ENCODE measurements at places on chromosomes 16 and 17.

GRCh38 chr16:56470232-56470631 lies 18.9 kb downstream of the OGFOD1 start:
- no peak for DNase-seq

DNA sequence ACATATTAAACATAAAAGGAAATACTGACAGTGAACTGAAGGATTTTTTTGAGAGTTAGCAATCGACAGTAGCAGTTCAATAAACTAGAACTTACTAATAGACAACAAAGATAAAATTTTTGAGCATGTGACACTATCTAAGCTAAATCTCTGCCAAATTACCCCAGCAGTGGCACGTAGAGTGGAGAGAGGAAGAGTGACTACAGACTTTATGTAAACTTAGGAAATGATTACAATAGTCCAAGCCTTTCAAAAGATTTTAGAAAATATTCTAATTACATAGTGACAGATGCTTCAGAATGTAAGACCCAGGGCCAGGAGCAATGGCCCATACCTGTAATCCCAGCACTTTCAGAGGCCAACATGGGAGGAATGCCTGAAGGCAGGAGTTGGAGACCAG lies 52.4 kb downstream of the CFDP1 start:
- DNase-seq, result no peak

DNA sequence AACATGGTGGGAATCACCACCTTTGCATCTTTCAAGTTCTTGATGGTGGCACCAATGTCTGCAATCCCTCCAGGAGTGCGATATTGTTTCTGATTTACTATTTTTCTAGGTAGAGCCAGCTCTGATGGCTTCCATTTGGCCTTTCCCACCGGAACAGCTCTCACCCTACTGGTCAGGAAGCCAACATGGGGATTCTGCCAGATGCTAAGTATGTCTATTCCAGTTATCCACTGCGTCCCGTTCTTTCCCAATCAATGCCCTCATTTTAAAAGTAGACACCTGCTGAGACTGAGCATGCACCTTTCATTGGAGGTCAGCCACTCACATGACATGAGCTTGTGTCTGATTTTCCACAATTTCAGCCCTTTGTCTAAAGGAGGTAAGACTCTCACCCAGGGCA lies 23.5 kb downstream of the ZZEF1 start:
- no peak for DNase-seq

DNA sequence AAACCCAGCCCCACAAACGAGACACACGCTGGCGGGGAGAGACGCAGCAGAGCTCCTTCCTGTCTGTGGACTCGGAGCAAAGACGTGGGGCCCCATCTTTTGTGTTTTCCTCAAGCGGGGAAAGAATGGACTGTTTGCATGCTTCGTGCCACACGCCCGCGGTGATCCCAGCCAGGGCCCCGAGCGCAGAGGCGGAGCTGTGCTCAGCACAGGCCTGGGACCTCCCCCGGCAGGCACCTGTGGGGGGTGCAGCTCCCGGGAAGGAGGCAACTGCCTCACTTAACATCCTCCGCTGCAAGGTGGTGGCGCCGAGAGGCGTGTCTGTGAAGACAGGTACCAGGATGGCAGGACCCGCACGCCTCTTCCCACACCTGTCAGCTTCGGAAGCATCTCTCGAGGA lies 19.1 kb downstream of the TRARG1 start:
- no peak for DNase-seq

GRCh38 chr17:75605790-75606189 lies 18.2 kb downstream of the MYO15B start:
- no peak for DNase-seq

GRCh38 chr17:64504769-64505339 lies 1.2 kb downstream of the DDX5 start:
- peak; percentile 39 for DNase-seq

DNA sequence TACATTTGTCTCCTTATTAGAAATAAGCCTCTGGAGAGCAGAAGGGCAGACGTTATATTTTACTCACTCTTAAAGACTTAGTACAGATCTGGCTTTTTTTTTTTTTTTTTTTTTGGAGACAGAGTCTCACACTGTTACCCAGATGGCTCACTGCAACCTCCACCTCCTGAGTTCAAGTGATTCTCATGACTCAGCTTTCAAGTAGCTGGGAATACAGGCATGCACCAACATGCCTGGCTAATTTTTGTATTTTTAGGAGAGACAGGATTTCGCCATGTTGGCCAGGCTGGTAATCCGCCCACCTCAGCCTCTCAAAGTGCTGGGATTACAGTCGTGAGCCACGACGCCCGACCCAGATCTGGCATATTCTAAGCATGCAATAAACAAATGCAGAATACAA lies 36.4 kb upstream of the TMEM97 start:
- DNase-seq, result peak; percentile 86

DNA sequence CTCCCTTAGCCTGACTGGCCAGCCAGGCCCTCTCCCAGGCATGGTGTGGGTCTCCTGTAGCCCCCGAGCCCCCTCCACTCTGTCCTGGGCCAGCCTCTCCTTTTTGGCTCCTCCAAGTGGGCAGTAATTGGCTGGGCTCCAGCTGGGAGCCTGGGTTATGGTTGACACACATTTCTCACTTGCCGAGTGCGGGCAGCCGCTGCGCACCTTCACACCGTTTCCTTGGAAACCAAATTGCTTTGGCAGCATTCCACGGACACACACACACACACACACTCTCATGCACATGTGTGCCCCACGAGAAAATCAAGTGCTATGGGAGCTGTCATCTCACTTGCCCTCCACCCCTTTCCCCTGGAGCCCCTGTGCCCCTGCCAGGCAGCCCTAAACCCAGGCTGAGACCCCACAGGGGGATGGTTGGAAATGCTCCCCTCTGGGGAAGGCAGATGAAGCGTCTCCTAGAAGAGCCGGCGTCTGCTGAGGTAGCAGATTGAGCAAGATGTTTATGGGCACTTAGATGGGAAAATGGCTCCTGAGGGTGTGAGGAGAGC lies 402.7 kb upstream of the TNRC6C start:
- DNase-seq, result peak; percentile 7

- DNase-seq, result no peak
Measured at GRCh38 chr16:27625050-27625697, 75.2 kb downstream of the KATNIP start.

- DNase-seq, result no peak
Measured at GRCh38 chr16:49559242-49559641, 185.6 kb downstream of the C16orf78 start.

GRCh38 chr16:62249069-62249468 lies 212.8 kb upstream of the CDH8 start:
- DNase-seq, result no peak

DNA sequence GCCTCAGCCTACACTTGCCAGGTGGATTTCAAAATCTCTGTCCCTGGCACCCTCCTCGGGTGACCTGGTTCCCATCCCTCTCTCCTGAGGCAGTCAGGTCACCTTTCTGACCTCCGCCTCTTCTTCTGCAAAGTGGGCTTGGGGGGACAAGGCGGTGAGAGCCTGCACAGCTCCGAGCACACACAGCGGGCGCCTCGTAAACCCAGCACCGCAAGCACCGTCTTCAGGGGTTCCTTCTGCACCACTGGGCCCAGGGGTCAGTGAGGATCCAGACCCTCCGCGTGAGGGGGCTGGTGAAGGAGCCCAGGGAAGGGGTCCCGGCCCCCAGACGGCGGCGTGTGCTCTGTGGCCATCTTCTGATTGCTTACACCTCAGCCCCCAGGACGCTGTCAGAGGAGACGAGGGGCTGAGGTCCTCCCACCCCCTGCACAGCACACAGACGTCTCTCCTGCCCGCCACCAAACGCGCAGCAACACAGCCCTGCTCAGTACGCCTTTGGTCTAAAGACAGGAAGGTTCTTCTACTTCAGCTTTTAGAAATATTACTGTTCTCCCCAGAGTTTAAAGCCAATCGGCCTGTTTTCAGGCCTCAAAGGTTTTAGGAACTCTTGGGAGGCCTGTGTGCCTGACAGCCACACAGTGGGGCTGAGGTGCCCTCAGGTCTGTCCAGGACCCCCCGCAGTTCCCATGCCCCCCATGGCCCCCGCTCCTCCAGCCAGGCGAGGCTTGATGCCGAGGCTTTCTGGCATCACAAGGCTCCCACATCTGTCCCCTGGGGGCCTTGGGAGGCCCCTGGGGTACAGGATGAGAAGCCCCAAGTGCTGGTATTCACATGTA lies 2.7 kb downstream of the CBFA2T3 start:
- no peak for DNase-seq

- peak; percentile 45 for DNase-seq
Measured at GRCh38 chr17:17837966-17838962, 1.5 kb upstream of the SREBF1 start.

DNA sequence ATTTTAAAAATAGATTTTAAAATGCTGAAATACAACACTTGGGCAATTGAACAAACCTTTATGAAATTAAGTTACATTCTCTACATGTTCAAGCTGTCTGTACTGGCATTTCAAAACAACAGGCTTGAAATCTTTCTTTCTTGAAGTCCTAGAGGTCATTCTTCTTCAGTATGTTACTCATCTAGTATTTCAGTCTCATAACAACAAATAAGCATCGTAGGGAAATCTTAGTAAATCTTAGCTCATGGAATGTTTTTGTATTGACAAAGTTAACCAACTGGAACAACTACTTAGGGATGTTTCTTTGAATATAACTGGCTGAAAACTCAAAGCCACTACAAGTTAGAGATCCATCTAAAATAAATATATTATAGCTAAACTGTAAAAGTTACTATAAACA lies 96.6 kb downstream of the KIF2B start:
- DNase-seq, result no peak

DNA sequence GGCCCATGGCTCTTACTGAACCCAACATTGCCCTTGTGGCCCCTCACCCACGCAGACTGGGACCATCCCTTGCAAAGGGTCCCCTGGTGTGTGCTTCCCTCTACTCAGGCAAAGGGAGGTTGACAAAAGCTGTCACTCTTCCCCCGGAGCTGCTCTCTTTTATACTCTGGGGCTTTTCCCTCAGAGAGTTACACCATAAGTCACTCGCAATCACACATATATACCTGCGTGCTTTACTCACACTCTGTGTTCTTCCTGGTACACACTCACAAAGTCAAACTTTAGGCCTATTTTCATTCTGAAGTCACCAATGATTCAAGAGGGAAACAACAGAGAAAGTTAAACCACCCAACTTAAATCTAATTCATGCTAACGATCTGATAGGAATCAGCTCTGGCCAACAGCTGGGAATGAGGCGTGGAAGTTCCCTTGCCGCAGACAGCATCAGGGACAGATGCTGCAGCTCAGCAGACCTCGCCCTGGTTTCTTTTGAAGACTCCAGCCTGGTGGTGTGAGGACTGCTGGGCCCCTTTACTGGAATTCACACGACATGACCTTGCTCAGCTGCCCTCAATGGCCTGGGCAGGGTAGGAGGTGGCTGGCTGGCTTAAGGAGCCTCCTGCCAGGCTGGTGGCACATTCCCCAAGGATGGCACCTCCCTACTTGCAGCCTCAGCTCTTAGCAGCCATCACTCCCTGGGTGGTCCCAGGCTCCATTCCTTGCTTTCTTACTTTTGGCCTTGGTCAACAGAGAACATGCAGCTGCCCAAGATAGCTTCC lies 27.3 kb downstream of the HIC1 start:
- peak; percentile 57 for DNase-seq

DNA sequence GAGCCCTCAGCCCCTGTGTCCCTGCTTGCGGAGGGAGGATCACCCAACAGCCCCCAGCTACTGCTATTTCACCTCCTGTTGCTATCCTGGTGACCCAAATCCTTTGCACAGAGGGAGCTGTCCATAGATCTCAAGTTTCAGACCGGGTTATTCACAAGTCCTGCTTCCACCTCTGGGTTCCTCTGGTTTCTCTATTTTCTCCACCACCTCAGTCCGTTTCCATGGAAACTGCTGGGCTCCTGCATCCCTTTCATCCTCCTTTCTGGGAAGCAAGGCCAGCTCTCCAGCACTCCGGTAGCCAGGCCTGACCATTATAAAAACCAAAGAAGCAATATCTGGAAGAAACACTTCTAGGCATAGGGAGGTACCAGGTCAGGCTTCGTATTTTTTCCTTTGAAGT lies 4.8 kb upstream of the CALB2 start:
- no peak for DNase-seq

- no peak for DNase-seq
Measured at GRCh38 chr17:21522755-21523336, 146.7 kb downstream of the KCNJ12 start.

DNA sequence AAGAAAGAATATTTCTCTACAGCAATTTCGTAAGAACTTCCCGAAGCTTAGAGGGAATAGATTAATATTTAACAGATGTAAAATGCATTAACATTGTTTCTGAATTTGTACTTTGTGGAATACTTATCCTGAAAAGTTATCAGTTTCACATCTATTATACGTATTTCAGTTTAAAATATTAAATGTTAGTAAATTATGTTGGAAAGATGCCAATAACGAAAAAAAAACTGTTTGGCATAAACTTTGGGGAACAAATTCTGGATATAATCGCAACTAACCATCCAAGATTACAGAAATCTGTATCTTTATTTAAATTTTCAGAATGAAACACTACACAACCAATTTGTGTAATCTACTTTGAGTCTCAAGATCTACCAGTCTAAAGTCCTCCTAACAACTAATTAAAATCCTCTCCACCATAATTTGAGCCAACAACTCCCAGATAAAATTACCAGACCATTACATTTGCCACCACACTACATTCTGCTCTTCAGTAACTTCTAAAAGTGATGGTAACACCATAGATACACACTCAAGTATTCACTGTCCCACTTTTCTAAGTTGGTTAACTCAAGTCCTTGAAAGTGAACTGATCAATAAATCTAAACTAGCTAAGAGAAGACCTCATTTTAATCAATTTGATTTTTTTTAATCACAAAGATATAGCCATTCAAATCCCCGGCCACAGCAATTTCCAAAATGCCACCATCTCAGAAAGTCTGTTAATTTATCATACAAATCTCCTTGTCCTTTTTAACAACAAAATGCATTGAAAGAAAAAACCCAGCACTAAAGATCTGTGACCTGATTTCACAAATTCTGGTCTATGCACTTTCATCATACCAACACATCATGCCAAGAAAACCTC lies 2.0 kb downstream of the SIAH1 start:
- DNase-seq, result no peak

GRCh38 chr16:54067322-54068065 lies 219.1 kb downstream of the IRX3 start:
- DNase-seq, result no peak

GRCh38 chr16:70695331-70696070 lies 9.6 kb upstream of the MTSS2 start:
- DNase-seq, result peak; percentile 27

GRCh38 chr16:30740364-30741251 lies 7.6 kb upstream of the PHKG2 start:
- peak; percentile 21 for DNase-seq

Data from fibroblast of skin of abdomen (primary cell).